ENCODE measurements at places on chromosomes 2 and 18.

DNA sequence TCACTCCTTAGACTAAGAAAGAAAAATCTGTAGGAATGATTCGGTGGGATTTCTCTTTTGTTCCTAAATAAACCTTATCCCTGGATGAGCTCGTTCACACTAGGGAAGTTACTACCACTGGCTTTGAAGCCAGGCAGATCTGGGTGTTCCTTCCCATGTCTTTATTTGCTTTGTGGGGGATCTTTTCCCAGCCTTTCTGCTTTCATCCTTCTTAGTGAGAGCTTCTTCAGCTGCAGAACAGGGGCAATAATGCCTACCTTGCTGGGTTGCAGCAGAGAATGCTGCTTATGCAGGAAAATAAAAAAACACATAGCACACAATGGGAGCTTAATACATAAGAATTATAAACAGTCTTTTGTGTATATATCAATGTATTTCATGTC lies 292.1 kb downstream of the SOX11 start:
- H3K27ac ChIP-seq, result no peak overlapping the region
- no peak overlapping the region for H3K4me3 ChIP-seq
- H3K4me1 ChIP-seq, result no peaks in the 10 kb centered on the region
- H3K27me3 ChIP-seq, result no peaks in the 10 kb centered on the region

- H3K27ac ChIP-seq, result no peak overlapping the region
- H3K36me3 ChIP-seq, result no peaks in the 10 kb centered on the region
- no peak for DNase-seq
- H3K27me3 ChIP-seq, result no peaks in the 10 kb centered on the region
Measured at GRCh38 chr2:193348055-193348454, 1153.3 kb upstream of the TMEFF2 start.

DNA sequence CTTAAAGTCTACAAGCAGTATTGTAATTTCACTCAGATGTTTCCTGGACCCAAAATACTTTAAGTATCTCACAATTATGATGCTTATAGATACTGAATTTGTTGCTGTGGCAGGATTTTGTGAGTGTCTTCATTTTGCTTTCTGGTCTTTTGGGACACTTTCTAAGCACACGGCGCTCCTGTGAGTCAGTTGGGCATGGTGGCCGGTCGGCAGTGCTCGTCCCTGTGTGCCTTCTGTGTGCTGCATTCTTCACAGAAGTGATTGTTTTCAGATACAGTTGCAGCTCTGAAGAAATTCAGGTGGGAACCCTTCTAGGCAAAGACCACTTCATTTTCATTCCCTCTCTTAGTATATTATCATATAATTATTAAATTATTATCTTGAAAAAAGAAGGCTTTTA lies 273.3 kb downstream of the ZNF407 start:
- no peak for DNase-seq
- no peak overlapping the region for H3K27ac ChIP-seq
- no peaks in the 10 kb centered on the region for H3K27me3 ChIP-seq
- H3K4me3 ChIP-seq, result no peak overlapping the region
- H3K36me3 ChIP-seq, result no peaks in the 10 kb centered on the region

- H3K4me1 ChIP-seq, result no peaks in the 10 kb centered on the region
- DNase-seq, result no peak
- no peak overlapping the region for H3K27ac ChIP-seq
- no peak overlapping the region for H3K4me3 ChIP-seq
- no peaks in the 10 kb centered on the region for H3K36me3 ChIP-seq
- H3K27me3 ChIP-seq, result peaks cover 3% of the 10 kb centered on the region
Measured at GRCh38 chr2:225207043-225207442, 164.8 kb upstream of the DOCK10 start.

GRCh38 chr2:24239553-24239952 lies 64.7 kb downstream of the FAM228A start:
- no peaks in the 10 kb centered on the region for H3K4me1 ChIP-seq
- peaks cover 19% of the 10 kb centered on the region for H3K36me3 ChIP-seq
- H3K4me3 ChIP-seq, result no peak overlapping the region
- H3K27ac ChIP-seq, result no peak overlapping the region
- no peaks in the 10 kb centered on the region for H3K27me3 ChIP-seq

- no peaks in the 10 kb centered on the region for H3K36me3 ChIP-seq
- no peak for DNase-seq
- H3K27me3 ChIP-seq, result no peaks in the 10 kb centered on the region
- no peak overlapping the region for H3K4me3 ChIP-seq
Measured at GRCh38 chr2:102771114-102771513, 9.3 kb downstream of the TMEM182 start.

DNA sequence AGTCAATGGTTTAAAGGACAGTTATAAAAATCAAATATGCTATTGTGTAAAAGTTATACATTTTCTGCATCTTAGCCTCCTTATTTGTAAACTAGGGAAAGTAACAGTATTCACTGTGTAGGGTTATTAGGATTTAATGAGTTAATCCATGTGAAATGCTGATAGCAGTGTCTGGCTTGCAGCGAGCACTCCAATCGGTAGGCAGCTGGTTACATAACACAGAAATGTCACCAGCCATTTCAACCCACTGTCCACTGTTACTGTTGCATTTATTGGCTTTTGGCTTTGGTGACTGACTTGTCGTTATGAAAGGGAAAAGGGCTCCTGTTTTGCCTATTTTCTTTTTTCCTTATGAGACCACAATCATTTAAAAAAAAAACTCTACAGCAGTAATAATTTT lies 38.9 kb downstream of the ID2 start:
- no peak overlapping the region for H3K27ac ChIP-seq
- peaks cover 7% of the 10 kb centered on the region for H3K27me3 ChIP-seq
- no peak overlapping the region for H3K4me3 ChIP-seq
- DNase-seq, result no peak
- no peaks in the 10 kb centered on the region for H3K4me1 ChIP-seq

DNA sequence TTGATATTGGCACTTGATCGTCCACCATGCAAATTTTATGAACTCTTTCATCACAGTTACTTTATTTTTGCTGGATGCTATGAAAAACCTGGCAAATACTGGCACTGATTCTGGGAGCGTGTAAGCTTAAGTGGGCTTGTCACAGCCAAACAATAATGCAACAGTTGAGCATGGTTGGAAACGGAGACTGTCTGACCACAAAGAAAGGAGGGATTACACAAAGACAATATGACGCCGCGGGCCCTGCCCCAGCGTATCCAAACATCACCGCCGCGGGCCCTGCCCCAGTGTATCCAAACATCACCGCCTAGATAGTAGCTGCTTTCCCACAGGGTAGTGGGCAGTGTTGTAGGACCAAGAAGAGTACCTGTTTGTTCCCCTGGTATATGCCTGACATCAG lies 135.9 kb downstream of the PRPF40A start:
- H3K27me3 ChIP-seq, result peaks cover 10% of the 10 kb centered on the region
- no peak overlapping the region for H3K4me3 ChIP-seq
- peaks cover 1% of the 10 kb centered on the region for H3K4me1 ChIP-seq

DNA sequence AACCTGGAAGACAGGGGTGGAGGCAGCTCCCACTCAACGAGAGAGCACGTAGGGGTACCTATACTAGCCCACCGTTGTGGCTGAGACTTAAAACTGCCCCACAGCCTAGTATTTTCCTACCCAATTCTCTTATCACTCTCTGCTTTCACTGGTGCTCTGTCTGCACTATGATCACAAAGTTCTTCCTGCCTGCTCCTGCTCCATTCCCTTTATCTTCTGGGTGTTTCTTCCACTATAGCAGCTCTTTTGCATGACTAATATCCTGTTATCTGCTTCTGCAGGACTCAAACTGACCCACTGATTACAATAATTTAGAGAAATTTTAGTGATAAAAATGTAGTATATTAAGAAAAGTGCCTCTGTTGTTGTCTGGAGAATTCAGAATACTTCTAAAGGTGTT lies 184.8 kb downstream of the LRP1B start:
- no peak for DNase-seq
- no peaks in the 10 kb centered on the region for H3K27me3 ChIP-seq
- H3K27ac ChIP-seq, result no peak overlapping the region
- H3K4me3 ChIP-seq, result no peak overlapping the region
- no peaks in the 10 kb centered on the region for H3K4me1 ChIP-seq
- H3K36me3 ChIP-seq, result no peaks in the 10 kb centered on the region

Data from activated CD4-positive, alpha-beta memory T cell treated with anti-CD3 and anti-CD28 coated beads, Interleukin-2, amount 10 ng/mL, durations not matched to agents 7 days and 5 days (primary cell).